Mesothelial cell of epicardium (in vitro differentiated cells): ENCODE measurements at places on chromosomes 5 and 9.

DNA sequence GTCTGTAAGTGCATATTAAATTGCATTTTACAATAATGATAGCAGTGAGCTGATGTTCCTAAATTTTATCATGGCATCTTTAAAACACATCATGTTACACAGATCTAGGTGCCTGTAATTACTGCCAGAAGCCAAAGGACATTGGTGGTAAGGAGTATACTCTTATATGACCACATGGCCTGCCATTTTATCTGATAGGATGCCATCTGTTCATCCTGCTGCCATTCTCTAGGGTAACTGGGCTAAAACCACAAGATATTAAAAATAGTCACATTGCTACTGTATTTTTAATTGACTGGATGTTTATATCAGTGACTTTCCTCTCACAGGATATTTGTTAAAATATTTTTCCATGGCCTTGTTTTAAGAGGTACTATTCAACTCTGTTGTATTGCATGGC lies 53.1 kb downstream of the HCN1 start:
- DNase-seq = no peak

DNA sequence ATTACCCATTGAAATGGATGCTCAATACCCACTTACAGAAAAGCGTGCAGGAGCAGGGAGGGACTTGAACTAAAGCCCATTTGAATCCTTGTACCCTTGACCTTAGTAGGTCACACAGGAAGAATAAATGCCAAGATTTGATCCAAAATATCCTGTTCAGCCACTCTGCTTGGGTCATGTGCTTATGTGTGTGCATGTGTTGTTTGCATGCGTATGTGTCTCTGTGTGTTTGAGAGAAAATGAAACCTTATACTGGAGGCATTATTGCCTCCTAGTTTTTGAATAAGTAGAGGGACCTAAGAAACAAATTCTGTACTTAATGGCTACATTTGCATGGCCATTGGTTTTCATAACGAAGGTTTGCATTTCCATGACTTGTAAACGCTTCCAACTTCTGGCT lies 63.4 kb upstream of the TRIM32 start:
- no peak for DNase-seq

GRCh38 chr5:36777105-36777757 lies 99.3 kb upstream of the NIPBL start:
- no peak for DNase-seq

GRCh38 chr5:40738502-40738901 lies 17.3 kb downstream of the TTC33 start:
- DNase-seq = no peak
